ENCODE measurements at places on chromosomes 11 and 22.
A peak's percentile ranks its signal among the peaks of the same experiment; 100 is the strongest.

DNA sequence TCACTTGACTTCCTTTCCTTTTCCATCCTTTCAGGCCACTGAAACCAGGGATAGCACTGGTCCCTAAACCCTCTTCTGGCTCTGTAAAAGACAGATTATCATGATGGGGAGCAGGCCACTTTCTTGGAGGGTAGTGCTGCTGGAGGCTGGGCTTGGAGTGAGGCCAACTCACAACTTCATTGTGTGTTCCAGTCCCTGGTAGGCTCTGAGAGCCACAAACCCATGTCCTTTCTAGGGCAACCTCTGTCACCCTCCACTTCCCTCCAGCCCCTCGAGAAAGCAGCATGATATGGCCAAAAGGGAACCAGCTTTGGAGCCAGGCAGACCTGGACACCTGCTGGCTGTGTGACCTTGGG is 2.3 kb downstream of the TKFC start:
- DNase-seq = no peak

DNA sequence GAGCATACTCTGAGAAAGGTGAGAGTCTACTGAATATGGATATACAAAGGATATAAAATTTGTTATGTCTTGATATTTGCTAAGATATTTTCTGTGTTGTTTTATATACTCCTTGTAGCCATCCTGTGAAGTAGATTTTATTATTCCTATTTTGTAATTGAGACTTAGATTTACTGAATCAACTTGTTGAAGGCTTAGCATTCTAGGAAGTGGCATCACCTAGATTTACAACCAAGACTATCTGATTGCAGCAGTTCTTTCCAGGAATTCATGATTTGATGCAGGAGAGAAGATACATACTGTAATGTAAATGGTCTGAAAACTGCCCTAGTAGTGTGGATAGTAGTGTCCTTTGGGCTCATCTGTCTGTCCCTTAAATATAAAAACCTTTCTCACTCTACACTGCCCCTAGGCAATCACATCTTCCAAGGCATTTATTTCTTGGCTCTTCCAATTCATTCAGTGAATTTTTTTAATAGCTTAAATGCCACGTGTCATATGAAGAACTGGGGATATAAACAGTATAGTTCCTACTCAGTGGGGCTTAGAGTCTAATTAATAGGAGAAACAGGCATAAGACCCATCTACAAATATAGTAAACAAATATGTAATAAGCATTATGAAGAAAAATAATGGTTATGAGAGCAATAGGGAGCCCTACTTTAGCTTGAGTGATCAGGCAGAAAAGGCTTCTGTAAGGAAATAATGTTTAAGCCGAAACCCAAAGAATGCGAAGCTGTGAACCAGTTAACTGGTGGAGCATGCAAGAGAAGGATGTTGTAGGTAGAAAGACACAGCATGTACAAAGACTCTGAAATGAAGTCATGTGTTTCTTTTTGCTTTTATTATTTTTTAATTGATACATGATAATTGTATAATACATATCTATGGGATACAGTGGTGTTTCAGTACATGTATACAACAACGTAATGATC is 13.6 kb downstream of the IPO7 start:
- no peak for DNase-seq

DNA sequence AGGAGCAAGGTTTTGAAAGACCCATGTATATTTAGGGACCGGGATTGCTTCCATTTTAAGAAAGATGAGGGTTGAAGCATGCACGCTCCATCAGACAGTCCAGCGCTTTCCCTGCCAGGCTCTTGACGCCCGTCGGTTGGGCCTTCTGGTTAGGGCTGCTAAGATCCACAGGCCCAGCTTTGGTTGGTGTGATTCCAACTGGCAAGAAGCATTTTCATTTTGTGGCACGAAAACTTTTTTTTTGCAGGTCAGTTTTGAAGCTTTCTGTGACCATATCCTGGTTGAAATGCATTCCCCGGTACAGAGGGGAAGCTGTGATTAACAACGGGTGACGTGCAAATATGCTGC is 34.3 kb upstream of the MPPED1 start:
- no peak for DNase-seq

DNA sequence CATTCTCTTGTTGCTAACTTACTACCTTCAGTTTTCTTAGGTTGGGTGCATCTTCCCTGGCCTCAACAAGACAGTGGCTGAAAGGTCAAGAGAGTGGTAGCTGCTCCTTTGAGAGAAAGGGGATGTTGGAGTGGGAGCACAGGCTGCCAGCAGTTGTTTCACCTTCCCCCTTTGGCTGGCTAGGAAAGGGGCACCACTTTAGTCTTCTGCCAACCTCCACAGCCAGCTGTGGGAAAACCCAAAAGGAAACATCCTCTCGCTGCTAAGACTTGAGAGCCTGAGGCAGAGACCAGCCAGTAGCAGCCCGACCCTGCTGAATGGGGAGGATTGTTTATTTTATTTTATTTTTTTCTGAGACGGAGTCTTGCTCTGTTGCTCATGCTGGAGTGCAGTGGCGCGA is 34.4 kb downstream of the MARK2 start:
- no peak for DNase-seq

GRCh38 chr11:128688031-128688713 is 5.7 kb upstream of the FLI1 start:
- DNase-seq = no peak

DNA sequence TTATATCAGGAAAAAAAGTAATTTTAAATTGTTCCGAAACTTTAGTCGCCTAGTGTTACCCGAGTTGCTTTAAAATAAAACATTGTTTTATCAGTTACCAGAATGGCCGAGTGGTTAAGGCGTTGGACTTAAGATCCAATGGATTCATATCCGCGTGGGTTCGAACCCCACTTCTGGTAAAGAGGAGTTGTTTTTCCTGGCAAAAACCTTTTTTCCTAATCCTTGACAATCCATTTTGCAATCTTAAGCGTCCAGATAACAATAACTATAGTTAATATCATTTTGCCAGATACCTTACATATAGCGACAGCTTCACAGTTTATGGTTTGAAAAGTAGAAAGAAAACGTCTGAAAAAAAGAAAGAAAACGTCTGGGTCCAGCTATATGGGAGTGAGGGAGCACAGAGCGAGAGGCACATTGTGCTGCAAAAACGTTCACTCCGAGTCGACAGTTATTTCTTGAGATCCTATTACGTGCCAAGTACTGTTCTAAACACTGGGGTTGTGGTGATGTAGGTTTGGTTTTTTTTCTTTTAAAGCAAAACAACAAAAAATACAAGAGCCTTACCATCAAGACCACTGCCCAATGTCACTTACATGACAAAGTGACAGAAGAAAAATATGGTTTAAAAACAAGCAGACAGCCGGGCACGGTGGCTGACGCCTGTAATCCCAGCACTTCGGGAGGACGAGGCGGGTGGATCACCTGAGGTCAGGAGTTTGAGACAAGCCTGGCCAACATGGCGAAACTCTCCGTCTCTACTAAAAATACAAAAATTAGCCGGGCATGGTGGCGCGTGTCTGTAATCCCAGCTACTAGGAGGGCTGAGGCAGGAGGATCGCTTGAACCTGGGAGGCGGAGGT is 40.6 kb downstream of the OR4D9 start:
- DNase-seq = peak; percentile 45

- no peak for DNase-seq
These were observed 6.6 kb upstream of the KRTAP5-6 start for GRCh38 chr11:1690167-1691025.

- no peak for DNase-seq
These were observed 3.8 kb downstream of the B4GALNT4 start for GRCh38 chr11:372809-373715.

DNA sequence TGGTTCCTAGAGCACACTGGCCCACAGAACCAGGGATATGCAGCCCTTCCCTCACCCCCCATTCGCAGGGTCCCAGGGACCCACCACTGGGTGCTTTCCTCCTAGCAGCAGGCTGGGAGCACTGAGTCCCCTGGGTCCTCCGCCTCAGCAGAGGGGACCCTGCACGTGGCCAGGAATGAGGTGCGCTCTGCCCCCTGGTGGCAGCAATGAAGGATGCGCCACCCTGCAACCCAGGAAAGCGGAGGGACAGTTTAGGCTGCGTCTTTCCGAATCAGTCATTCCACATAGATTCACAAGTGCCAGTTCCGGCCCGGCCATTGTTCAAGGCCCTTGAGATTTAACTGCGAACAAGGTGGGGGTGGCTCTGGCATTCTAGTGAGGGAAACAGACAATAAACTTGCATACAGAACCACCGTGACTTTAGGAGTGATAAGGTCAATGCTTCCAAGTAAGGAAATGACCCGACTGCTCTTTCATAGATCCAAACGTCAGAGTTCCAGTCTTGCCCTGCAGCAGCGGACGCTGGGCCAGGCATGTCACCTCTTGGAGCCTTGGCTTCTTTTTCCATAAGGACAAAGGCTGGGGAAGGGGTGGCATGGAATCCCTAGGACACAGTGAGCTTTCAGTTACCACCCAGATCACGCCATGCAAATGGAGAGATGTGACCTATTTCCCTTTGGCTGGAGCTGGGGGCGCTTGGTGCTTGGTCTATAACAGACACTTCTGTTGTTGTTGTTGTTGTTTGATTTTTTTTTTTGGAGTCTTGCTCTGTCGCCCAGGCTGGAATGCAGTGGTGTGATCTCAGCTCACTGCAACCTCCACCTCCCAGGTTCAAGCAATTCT is 7.7 kb downstream of the RIN1 start:
- peak; percentile 86 for DNase-seq

- DNase-seq = no peak
These were observed 20.1 kb upstream of the TMPRSS4 start for GRCh38 chr11:118056806-118057205.

- DNase-seq = peak; percentile 26
These were observed 3.4 kb downstream of the SCGB1D4 start for GRCh38 chr11:62295504-62295903.

DNA sequence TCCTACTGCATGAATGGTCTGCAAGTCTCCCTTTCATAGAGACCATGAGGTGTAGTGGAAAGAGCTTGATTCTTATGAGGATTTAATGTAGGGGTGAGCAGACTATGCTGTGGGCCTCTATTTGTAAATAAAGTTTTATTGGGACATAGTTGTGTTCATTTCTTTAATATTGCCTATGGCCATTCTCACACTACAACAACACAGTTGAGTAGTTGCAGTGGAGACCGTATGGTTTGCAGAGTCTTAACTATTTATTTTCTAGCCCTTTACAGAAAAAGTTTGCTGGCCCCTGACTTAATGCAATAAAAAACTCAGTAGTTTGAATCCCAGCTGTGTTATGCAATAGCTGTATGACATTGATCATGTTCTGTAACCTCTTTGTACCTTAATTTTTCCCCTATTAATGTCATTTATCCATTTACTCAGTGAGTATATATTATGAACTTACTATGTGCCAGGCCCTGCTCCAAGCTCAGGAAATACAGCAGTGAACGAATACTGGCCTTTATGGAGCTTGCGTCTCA is 106.3 kb downstream of the ATXN10 start:
- DNase-seq = no peak

- DNase-seq = no peak
These were observed 30.8 kb downstream of the SBF1 start for GRCh38 chr22:50443801-50444625.

- no peak for DNase-seq
These were observed 60.7 kb upstream of the ALKBH3 start for GRCh38 chr11:43819926-43820325.

- peak; percentile 66 for DNase-seq
These were observed at the start of gene APOL4 for GRCh38 chr22:36201630-36202319. Gene APOL4, minus strand, starts transcription at chr22:36201809. Its CDS starts 75 bp downstream, at chr22:36201734.

GRCh38 chr11:61272731-61273130 is 22.4 kb downstream of the VWCE start:
- no peak for DNase-seq

GRCh38 chr11:121841487-121842191 is 274.4 kb downstream of the BLID start:
- peak; percentile 86 for DNase-seq

DNA sequence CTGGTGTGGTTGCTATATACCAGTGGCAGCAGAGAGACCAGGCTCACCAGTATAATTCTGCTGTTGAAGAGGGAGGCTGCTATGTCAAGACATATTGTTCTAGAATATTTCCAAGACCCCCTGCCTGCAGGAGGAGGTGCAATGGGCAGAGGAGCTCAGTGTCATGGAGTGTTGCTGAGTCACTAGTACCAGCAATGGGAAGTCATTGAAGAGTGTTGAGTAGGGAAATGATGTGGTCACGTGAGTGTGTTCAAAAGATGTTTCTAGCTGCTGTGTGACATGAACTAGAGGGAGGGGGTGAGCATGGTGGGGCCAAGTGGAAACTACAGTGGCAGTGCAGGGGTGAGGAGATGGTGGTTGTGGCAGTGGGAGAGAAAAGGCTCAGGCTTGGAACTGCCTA is 76.3 kb upstream of the BIRC3 start:
- DNase-seq = peak; percentile 9

- peak; percentile 86 for DNase-seq
These were observed 12.4 kb upstream of the TIMP3 start for GRCh38 chr22:32788904-32789624.

GRCh38 chr11:12179531-12179930 is 69.1 kb downstream of the MICAL2 start:
- DNase-seq = no peak

GRCh38 chr22:29482726-29483125 is 2.7 kb downstream of the NEFH start:
- DNase-seq = no peak

- DNase-seq = peak; percentile 61
These were observed 24.2 kb upstream of the FLI1 start for GRCh38 chr11:128669506-128670270.

GRCh38 chr22:27466229-27466628 is 335.3 kb downstream of the MN1 start:
- no peak for DNase-seq

- no peak for DNase-seq
These were observed 50.3 kb downstream of the CD6 start for GRCh38 chr11:61021661-61022212.

DNA sequence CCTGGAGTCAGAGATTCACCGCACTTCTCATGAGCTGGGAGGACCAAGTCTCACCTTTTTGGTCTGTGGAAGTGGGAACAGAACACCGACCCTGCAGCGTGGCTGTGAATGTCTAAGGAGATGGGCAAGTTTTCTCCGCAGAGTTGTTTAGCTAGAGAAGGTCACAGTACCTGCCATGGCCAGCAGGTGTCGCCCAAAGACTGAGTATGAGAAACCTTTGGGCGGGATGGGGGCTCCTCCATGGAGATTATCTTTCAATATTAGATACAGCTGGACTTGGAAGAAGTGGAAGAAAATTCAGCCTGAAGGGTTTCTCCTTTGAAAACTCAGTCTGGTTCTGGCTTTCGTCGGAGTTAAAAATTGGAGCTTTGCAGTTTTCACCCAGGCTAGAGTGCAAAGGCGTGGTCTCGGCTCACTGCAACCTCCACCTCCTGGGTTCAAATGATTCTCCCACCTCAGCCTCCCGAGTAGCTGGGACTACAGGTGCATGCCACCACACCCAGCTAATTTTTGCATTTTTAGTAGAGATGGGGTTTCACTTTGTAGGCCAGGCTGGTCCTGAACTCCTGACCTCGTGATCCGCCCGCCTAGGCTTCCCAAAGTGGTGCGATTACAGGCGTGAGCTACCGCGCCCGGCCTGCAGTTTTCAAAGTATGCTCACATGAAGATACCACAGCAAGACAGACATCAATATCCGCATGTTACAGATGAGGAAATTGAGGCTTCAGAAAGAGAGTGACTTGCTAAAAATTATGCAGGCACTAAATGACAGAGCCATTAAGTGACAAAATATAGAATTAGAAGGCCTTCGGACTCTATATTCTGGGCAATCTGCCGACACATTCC is 10.7 kb upstream of the DSCAML1 start:
- DNase-seq = peak; percentile 86

Data from GM03348 (cell line).